ENCODE measurements at places on chromosomes 7 and 10. TPM values are rescaled to one million over a fixed set of nuclear protein-coding genes. Genes with fewer than 3 reads are reported as not detected.
A peak's percentile ranks its signal among the peaks of the same experiment; 100 is the strongest.

The TAF5 gene
- 4.0 TPM for total RNA-seq

The GFRA1 gene
- 41.5 TPM for total RNA-seq

DNA sequence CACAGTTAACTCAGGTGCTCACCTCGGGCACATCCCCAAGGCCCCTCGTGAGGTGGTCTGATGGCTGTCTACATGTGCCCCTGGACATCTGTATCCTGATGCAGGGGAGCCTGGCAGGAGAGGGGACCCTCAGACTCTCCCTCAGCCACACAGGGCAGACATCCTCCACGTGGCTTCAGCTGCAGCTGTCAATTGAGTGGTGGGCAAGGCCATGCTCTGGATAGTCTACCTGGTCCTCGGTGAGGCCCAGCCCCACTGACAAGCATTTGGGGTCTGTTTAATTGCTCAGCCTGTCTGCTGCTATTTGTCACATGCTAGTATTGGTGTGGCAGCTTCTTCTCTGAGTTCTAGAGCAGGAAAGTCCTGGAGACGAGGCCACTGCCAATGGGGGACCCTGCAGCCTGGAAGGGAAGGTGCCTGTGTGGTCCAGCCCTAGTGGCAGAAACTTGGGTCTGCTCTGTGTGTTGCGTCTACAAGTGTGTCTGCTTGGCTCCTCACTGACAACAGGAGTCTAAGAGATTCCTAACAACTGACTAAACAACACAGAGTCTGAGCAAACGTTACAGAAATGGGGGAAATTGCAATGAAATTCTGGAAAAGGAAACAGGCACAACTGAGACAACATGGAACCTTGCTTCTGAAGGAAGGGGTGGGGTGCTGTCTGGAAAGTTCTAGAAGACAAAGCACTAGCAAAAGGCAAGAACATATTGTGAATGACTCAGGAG lies 59.3 kb upstream of the IGFBP3 start:
- DNase-seq = no peak

GRCh38 chr10:1360558-1361164 lies 304.5 kb downstream of the WDR37 start:
- peak; percentile 81 for DNase-seq

DNA sequence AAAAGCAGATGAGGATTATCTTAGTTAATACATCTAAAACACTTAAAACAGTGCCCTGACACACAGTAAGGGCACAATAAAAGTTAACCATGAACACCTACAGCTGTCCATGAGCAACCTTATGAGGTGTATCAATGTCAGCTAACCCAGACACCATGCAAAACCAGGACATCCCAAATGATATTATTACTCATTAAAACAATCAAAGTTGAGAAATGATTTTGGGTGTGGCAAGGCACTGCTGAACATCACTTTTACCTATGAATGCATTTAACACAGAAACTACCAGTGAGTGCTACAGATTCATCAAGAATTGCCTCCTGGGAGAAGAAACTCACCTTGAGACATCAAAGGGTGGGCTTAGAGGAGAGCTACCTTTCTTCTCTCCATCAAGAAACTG lies 18.3 kb downstream of the IRF5 start:
- no peak for DNase-seq

DNA sequence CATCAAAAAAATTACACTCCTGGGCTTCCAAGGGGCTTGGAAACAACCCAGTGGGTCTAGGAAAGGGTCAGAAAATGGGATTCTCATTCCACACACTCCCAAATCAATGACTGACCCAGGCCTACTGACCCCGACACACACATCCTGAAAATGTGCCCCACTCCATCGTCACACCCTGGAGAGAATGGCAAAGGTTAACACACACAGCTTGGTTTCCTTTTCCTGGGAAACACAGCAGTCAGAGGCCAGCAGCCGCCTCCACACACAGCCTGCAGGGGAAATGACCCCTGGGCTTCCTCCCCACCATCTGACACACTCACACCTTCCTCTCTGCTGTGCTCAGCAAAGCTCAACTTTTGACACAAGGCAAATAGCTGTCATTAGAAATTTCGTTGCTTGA lies 42.9 kb downstream of the SH3PXD2A start:
- peak; percentile 50 for DNase-seq

GRCh38 chr10:4545062-4545461 lies 280.9 kb upstream of the AKR1E2 start:
- DNase-seq = peak; percentile 75

DNA sequence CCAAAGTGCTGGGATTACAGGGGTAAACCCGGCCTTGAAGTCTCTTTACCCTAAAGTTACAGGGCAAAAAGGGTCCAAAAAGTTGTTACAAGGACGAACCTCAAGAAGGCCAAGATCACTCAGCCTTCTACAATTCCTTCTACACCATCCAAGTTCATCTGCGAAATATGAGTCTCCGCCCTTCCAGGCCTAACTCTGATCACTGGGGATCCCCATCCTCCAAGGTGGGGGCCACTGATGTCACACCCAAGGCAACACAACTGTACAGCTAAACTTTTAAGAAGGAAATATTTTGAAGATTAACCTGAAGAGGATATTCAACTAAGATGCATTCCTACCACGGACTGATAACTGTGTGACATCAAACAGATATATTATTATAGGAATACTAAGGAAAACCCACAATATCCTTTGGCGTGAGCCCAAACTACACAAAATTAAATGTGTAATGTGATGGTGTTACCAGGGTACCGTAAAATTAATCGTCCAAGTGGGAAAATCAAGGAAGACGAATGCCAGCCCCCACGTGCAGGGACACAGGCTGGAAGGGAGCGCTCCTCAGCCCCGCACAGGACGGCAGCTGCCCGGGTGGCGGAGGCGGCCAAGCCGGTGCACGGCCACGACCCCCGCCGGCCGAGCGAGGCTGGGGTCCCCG lies 1.0 kb downstream of the PAXIP1 start:
- peak; percentile 14 for DNase-seq

DNA sequence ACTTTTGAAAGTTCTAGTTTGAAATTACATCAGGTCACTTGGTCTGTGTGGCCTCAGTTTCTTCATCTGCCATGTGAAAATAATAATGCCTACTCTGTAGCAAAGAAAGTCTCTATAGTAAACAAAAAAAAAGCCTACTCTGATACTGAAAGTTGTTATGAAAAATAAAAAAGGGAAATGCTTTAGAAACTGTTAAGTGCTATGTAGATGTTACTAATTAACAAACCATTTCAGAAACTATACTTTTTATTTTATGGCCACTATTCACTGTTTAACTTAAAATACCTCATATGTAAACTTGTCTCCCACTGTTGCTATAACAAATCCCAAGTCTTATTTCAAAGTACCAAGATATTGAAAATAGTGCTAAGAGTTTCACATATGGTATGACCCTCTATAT lies 50.6 kb downstream of the CFTR start:
- no peak for DNase-seq

- no peak for DNase-seq
Measured at GRCh38 chr7:33156441-33156840, 27.1 kb downstream of the BBS9 start.
